ENCODE measurements at places on chromosomes 12 and 14. TPM values are rescaled to one million over a fixed set of nuclear protein-coding genes. Genes with fewer than 3 reads are reported as not detected.

The NGB gene
- total RNA-seq: not detected

The LRCOL1 gene
- total RNA-seq: 0.09 TPM

The WNT1 gene
- total RNA-seq: not detected

The PLCZ1 gene
- not detected for total RNA-seq

The CHGA gene
- not detected for total RNA-seq

The KCNH3 gene
- under 0.01 TPM for total RNA-seq

The TDRD9 gene
- total RNA-seq: 1.0 TPM

The GPR135 gene
- 0.72 TPM for total RNA-seq

The AICDA gene
- total RNA-seq: not detected

The SLC2A14 gene
- total RNA-seq: not detected

The TRIM9 gene
- total RNA-seq: under 0.01 TPM

The EIF2S3B gene
- total RNA-seq: 0.99 TPM

The GSG1 gene
- 0.09 TPM for total RNA-seq

The TAS2R20 gene
- total RNA-seq: 1.9 TPM

The ZDHHC22 gene
- total RNA-seq: not detected

The TGM1 gene
- total RNA-seq: 0.75 TPM

The NXPH4 gene
- total RNA-seq: 2.5 TPM

The PARP2 gene
- 7.6 TPM for total RNA-seq

The ERBB3 gene
- not detected for total RNA-seq

The GAS2L3 gene
- 13.6 TPM for total RNA-seq

The SOAT2 gene
- not detected for total RNA-seq

The NKX2-1 gene
- total RNA-seq: not detected

The KRT72 gene
- not detected for total RNA-seq

The EID3 gene
- 4.1 TPM for total RNA-seq

The ZNF10 gene
- total RNA-seq: 5.6 TPM

The SENP1 gene
- total RNA-seq: 11.2 TPM

The FLVCR2 gene
- total RNA-seq: 1.4 TPM

The GPRC5D gene
- total RNA-seq: not detected

The FGD6 gene
- total RNA-seq: 13.2 TPM

The UNC79 gene
- total RNA-seq: under 0.01 TPM

The OR4Q2 gene
- not detected for total RNA-seq

The EPYC gene
- not detected for total RNA-seq

The GALNT8 gene
- 0.63 TPM for total RNA-seq
